ENCODE measurements at places on chromosomes 6 and 20. TPM values are rescaled to one million over a fixed set of nuclear protein-coding genes. Genes with fewer than 3 reads are reported as not detected.

The PGM3 gene
- total RNA-seq = 45.5 TPM

The FBXO9 gene
- total RNA-seq = 51.6 TPM

The MARCKS gene
- total RNA-seq = 86.7 TPM

The RSPO3 gene
- 0.67 TPM for total RNA-seq

The EPB41L1 gene
- 10.2 TPM for total RNA-seq

The PDYN gene
- total RNA-seq = not detected

The PRIM2 gene
- total RNA-seq = 18.9 TPM

The LPIN3 gene
- 13.4 TPM for total RNA-seq

The HUS1B gene
- total RNA-seq = 1.1 TPM

The PAX1 gene
- not detected for total RNA-seq

The ARMH2 gene
- not detected for total RNA-seq

The COL9A3 gene
- 0.69 TPM for total RNA-seq

The SLC24A3 gene
- total RNA-seq = not detected

The TMEM200A gene
- total RNA-seq = not detected

The ITPA gene
- 23.7 TPM for total RNA-seq

The ECHDC1 gene
- total RNA-seq = 85.6 TPM

The KCNK15 gene
- 0.34 TPM for total RNA-seq

The ANGPT4 gene
- not detected for total RNA-seq

The GRM1 gene
- total RNA-seq = 1.0 TPM

The DNMT3B gene
- total RNA-seq = 1.2 TPM

The GRM4 gene
- not detected for total RNA-seq

The MYB gene
- 0.33 TPM for total RNA-seq

The TMEM244 gene
- not detected for total RNA-seq

The GRIK2 gene
- 20.4 TPM for total RNA-seq

The PEX7 gene
- total RNA-seq = 6.2 TPM

The ULBP1 gene
- total RNA-seq = not detected
